ENCODE measurements at places on chromosomes 6 and 20. TPM values are rescaled to one million over a fixed set of nuclear protein-coding genes. Genes with fewer than 3 reads are reported as not detected.

Gene PKIB
- 0.36 TPM for total RNA-seq

Gene LYRM2
- total RNA-seq = 31.0 TPM

Gene PDE10A
- total RNA-seq = not detected

Gene TRIM40
- not detected for total RNA-seq

Gene TUBB2B
- total RNA-seq = 0.30 TPM

Gene SEMG1
- total RNA-seq = not detected

Gene OR2H2
- total RNA-seq = not detected

Gene BTN2A1
- 25.5 TPM for total RNA-seq

Gene MYT1
- not detected for total RNA-seq

Gene DLL1
- total RNA-seq = 0.50 TPM

Gene KIF3B
- 16.9 TPM for total RNA-seq

Gene CNPY3
- total RNA-seq = 55.3 TPM

Gene SRC
- 1.7 TPM for total RNA-seq

Gene TOX2
- total RNA-seq = 6.5 TPM

Gene HLA-G
- 1.8 TPM for total RNA-seq

Gene HDGFL1
- total RNA-seq = not detected

Gene HNF4A
- total RNA-seq = not detected

Gene GNMT
- total RNA-seq = 0.98 TPM

Gene LY6G6C
- total RNA-seq = 0.25 TPM

Gene FGD2
- 2.0 TPM for total RNA-seq

Gene THBD
- total RNA-seq = not detected

Gene TGM2
- 0.11 TPM for total RNA-seq

Gene CD40
- 0.43 TPM for total RNA-seq

Gene HSPA1B
- total RNA-seq = 85.5 TPM

Gene RNASET2
- 114 TPM for total RNA-seq

Gene MLN
- total RNA-seq = not detected

Gene SLC18B1
- total RNA-seq = 5.3 TPM

Gene LGSN
- not detected for total RNA-seq

Gene ZNF311
- total RNA-seq = 0.66 TPM

Gene PRPH2
- total RNA-seq = not detected

Gene C2
- 1.5 TPM for total RNA-seq

Gene SALL4
- total RNA-seq = 0.09 TPM
